AG09309 (cell line): ENCODE measurements at places on chromosomes 7 and 10.

- no peak for DNase-seq
Observed at GRCh38 chr7:37796138-37796775, 52.1 kb upstream of the NME8 start.

DNA sequence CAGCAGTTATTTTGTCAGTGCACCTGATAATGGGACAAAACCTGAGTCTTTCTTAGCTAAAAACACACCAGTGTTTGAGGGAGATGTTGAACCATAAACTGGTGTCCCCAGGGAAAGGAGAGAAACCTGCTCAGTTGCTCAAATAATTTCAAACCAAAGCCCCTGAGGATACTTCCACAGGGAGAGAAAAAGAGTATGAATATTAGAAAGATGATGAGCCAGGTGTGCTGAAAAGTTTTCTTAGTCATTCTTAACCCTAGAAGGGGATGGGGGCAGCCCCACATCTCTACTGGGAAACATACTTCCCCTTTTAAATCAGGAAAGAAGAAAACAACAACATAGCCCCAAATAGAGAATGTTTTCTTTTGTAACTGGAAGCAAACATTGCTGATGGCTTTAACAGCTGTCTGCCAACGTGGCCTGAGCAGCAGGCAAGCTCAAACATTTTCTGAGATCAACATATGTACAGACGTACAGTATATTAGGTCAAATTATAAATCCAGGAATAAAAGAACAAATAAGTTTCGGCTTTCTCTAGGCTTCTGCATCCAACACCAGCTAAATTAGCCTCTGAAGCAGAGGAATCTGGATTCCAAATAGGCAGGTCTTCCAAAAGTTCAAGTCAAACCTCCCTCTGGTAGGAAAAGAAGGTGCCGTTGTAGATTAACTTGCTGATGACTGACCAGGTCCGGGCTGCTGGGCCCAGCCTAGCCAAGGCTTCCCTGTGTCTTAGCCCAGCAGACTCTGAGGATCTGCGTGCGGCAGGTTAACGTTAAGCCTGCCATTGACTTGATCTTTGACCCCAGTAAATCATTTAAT is 30.5 kb upstream of the FBXW4 start:
- no peak for DNase-seq

- no peak for DNase-seq
Observed at GRCh38 chr10:127198307-127198706, 1.9 kb upstream of the INSYN2A start.

- DNase-seq: no peak
Observed at GRCh38 chr10:23604613-23605012, 165.7 kb downstream of the OTUD1 start.

GRCh38 chr10:116184512-116184794 is 88.6 kb downstream of the GFRA1 start:
- DNase-seq: no peak

GRCh38 chr10:131563411-131563810 is 251.9 kb upstream of the TCERG1L start:
- no peak for DNase-seq

DNA sequence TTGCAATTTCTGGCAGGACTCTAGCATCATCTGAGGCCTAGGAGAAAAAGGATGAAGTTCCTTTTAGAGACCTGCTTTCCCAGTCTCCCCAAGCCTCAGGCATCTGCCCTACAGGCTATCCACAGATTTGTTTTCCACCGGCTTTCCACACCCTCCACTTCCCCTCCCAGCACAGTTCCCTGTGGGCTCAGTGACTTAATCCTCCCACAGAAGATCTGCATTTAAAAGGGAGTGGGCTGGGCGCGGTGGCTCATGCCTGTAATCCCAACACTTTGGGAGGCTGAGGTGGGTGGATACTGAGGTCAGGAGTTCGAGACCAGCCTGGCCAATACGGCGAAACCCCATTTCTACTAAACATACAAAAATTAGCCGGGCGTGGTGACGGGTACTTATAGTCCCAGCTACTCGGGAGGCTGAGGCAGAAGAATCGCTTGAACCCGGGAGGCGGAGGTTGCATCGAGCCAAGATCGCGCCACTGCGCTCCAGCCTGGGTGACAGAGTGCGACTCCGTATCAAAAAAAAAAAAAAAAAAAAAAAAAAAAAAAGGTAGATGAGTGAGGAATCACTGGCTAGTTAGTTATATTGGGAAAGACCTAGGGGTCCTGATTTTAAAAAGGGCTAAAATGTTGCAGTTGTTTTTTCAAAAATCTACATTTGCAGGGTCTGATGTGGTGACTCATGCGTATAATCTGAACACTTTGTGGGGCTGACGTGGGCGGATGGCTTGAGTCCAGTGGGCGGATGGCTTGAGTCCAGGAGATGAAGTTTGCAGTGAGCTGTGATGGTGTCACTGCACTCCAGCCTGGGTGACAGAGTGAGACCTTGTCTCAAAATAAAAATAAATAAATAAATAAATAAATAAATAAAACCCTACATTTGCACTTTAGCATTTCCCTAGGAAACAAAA is 119.5 kb downstream of the BAMBI start:
- no peak for DNase-seq

- no peak for DNase-seq
Observed at GRCh38 chr7:150876817-150877526, 24.7 kb downstream of the AOC1 start.

GRCh38 chr7:20839987-20840386 is 53.3 kb upstream of the SP8 start:
- DNase-seq: no peak

GRCh38 chr10:46077141-46077554 is 31.1 kb upstream of the MSMB start:
- DNase-seq: peak; percentile 18
